ENCODE measurements at places on chromosomes 3 and 15. TPM values are rescaled to one million over a fixed set of nuclear protein-coding genes. Genes with fewer than 3 reads are reported as not detected.

- no peak overlapping the region for H3K27ac ChIP-seq
- no peak overlapping the region for H3K4me3 ChIP-seq
- no peaks in the 10 kb centered on the region for H3K36me3 ChIP-seq
- no peak for DNase-seq
- peaks cover 2% of the 10 kb centered on the region for H3K27me3 ChIP-seq
Measured at GRCh38 chr3:54817628-54818027, 110.2 kb downstream of the LRTM1 start.

DNA sequence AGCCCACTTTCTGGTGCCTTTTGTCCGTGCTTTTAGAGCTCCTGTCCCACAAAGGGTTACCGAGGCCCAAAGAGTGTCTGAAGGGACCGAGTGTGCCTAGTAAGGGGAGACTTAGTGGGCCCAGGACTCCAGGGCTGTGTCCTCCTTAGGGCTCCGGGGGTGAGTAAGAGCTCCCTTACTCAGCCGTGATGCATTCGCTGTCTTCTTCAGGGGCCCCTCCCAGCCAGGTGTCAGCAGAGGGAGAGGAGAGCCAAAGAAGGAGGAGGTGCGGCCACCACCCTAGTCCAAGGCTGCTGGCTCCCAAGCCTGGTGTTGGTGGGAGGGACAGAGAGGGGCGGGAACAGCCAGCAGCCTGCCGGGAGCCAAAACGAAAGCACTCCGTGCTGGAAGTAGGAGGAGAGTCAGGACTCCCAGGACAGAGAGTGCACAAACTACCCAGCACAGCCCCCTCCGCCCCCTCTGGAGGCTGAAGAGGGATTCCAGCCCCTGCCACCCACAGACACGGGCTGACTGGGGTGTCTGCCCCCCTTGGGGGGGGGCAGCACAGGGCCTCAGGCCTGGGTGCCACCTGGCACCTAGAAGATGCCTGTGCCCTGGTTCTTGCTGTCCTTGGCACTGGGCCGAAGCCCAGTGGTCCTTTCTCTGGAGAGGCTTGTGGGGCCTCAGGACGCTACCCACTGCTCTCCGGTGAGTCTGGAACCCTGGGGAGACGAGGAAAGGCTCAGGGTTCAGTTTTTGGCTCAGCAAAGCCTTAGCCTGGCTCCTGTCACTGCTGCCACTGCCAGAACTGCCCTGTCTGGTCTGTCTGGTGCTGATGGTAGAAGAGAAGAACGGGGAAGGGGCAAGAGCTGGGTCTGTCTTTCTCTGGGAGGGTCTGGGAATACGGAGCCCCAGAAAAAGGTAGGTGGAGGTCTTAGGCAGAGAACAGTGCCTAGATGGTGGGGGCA lies at the start of gene IL17RC:
Gene IL17RC, plus strand, starts transcription at position 365 of the 947 bp plus-strand sequence. Its CDS starts 218 bp downstream, at position 583.
- peak within 1 kb of the TSS; percentile 66 for H3K4me3 ChIP-seq
- H3K27ac ChIP-seq, result peak within 1 kb of the TSS; percentile 37
- H3K27me3 ChIP-seq, result peaks cover 5% of the 10 kb centered on the region
- peaks cover 19% of the 10 kb centered on the region for H3K4me1 ChIP-seq

GRCh38 chr15:31084176-31084575 lies 17.3 kb downstream of the TRPM1 start:
- no peaks in the 10 kb centered on the region for H3K36me3 ChIP-seq
- H3K27ac ChIP-seq, result no peak overlapping the region
- H3K4me3 ChIP-seq, result no peak overlapping the region
- DNase-seq, result no peak
- H3K4me1 ChIP-seq, result peaks cover 2% of the 10 kb centered on the region
- peaks cover 10% of the 10 kb centered on the region for H3K27me3 ChIP-seq

The PRTG gene
- total RNA-seq, result not detected

GRCh38 chr15:33026614-33027013 lies 167.9 kb downstream of the FMN1 start:
- peaks cover 9% of the 10 kb centered on the region for H3K4me1 ChIP-seq
- no peak overlapping the region for H3K27ac ChIP-seq
- no peak for DNase-seq
- no peaks in the 10 kb centered on the region for H3K27me3 ChIP-seq

DNA sequence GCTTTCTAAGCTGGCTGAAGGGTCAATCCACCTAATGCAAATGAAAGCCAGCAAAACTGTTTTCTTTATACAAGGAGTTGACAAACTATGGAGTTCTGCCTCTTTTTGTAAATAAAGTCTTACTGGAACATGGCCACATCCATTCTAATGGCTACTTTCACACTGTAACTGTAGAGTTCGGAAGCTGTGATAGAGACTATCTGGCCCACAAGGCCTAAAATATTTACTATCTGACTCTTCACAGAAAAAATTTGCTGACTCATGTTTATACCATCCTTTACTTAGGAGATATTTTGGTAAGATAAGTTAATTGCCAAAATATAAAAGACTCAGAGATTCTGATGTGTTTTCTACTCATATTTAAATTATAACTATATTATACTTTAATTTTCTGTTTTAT lies 93.7 kb upstream of the GK5 start:
- no peak overlapping the region for H3K4me3 ChIP-seq
- peaks cover 4% of the 10 kb centered on the region for H3K4me1 ChIP-seq
- peaks cover 34% of the 10 kb centered on the region for H3K36me3 ChIP-seq
- H3K27me3 ChIP-seq, result no peaks in the 10 kb centered on the region
- H3K27ac ChIP-seq, result no peak overlapping the region
- DNase-seq, result no peak

The ANKRD63 gene
- total RNA-seq, result not detected

GRCh38 chr15:76366714-76367113 lies 30.1 kb downstream of the ISL2 start:
- no peak overlapping the region for H3K4me3 ChIP-seq
- no peak for DNase-seq
- peaks cover 4% of the 10 kb centered on the region for H3K36me3 ChIP-seq
- no peak overlapping the region for H3K27ac ChIP-seq
- H3K4me1 ChIP-seq, result no peaks in the 10 kb centered on the region

DNA sequence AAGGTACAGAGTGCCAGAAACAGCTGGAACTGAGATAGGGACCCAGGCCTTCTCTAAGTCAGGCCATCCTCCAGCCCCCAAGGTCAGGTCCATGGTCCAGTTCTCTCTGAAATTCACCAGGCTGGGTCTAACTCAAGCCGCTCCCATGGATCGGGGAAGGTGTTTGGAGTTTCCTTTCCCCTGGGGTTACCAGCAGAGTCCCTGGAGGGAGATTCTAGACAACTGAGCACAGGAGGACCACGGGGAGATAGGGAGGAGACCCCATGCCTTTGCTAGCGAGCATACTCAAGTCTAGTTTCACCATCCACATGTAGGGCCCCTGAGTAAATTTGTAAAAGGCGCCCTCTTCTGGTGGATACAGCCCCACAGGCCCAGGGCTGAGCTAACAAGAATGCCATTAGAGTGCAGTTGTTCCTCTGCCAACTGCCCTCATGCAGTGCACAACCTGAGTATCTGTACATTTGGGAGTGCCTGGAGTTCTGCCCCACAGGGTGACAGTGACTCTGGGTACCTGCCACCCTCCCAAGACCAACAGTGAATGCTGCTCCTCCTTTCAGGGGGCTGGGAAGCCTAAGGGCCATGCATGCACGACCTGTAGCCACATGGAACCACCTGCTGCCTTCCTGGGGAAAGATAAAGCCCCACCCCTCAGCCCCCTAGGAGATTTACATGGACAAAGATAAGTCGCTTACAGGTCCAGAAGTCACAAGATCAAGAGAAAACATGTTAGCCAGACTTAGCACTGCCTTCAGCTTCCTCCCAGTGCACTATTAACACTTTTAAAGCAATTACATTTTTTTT lies 89.0 kb downstream of the IQSEC1 start:
- no peaks in the 10 kb centered on the region for H3K27me3 ChIP-seq
- peak; percentile 78 for DNase-seq
- peak overlapping the region; percentile 57 for H3K27ac ChIP-seq
- no peak overlapping the region for H3K4me3 ChIP-seq
